ENCODE measurements at places on chromosomes 1 and 21.

GRCh38 chr1:201906336-201906735, 17.6 kb downstream of the SHISA4 start:
- DNase-seq: no peak

- no peak for DNase-seq
Measured at GRCh38 chr1:220300442-220301121, 28.3 kb upstream of the RAB3GAP2 start.

- DNase-seq: no peak
Measured at GRCh38 chr1:112509660-112510178, 954 bp downstream of the WNT2B start.

DNA sequence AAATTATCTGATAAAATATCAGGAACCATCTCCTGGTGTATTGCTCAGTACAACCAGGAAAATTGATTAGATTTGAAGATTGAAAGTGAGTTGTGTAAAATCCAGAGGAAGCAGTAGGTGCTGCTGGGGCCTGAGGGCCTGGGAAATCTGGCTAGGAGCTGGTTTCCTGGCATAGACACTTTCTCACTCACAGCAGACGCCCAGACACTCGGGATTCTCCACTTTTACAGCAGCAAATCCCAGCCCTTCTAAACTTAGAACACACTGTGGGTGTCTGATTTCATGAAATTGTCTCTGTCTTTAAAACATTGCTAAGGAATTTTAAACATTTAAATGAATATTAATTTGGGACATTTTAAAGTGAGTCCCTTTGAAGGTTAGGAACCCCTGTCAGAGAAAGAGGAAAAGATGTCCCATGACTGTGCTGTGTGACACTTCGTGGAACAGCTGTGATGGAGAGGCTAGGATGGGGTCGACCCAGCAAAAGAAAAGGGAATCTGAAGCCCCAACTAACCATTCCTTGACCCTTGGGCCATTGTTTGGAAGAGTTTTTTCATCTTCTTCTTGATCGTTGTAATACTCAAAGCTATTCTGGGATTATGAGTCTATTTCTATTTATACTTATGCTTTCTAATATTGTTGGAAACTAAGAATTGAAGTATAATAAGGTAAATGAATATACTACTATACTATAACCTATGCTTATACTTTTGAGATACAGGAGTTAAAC, 49.0 kb upstream of the VAMP3 start:
- DNase-seq: no peak

DNA sequence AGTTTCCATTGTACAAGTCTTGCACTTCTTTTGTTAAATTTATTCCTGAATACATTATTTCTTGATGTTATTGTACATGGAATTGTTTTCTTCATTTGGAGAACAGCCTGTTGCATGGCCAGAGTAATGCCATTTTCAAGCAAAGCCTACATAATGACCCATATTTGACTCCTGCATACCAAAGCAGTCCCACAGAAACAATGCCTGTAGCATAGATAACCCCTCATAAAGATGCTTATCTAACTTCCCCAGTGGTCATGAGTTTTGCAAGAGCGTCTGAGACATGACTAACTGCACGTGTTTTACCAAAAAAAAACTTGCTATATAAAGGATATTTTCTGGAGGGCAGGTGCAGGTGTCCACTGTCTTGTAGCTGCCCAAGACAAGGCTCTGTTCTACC, 30.3 kb upstream of the RLF start:
- DNase-seq: no peak

DNA sequence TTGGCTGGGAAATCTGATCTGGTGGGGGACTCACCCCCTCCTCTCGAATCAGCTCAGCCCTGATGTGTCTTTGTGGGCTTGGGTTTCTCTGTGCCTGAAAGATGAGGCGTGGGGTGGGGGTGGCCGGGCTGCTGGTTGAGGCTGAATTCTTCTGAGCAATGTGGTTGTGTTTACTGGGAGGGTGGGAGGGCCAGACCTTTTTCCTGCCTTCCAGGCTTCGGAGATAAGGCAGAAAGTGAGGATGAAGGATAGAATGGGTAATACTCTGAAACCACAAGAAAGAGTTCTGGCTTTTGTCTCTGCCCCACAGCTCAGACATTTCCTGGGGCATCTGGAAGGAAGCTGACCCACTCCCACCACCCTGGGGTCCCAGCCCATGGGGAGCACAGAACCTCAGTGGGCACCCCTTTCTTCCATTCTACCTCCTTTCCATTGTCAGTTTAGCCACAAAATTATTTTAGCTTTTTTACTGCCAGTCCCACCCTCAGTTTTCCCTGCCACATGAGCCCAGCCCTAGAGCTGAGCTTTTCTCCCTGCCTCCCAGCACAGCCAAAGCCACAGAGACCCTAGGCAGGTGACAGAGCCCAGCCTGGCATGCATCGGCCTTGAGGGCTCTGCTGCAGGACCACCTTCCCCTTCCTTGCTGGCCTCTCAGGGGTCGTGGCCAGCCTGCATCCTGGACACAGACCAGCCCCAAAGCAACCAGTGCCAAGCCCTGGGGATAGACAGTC, 11.2 kb downstream of the ALX3 start:
- no peak for DNase-seq

DNA sequence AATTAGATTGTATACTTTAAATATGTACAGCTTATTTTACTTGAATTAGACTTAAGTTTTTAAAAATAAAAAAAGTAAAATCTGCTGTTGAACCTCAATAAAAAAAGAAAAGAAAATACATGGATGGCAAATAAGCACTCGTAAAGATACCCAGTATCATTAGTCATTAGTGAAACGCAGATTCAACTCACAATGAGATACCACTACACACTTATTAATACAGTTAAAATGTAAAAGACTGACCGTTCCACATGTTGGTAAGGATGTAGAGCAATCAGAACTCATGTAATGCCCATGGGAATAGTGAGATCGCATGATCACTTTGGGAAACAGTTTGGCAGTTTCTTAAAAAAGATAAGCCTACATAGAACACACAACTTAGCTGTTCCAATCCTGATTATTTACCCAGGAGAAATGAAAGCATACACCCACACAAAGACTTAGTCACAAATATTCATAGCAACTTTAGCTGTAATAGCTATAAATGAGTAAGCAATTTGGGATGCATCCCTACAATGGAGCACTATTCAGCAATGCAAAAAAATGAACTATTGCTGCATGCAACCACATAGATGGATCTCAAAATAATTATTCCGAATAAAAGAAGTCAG, 7.3 kb downstream of the SH2D1B start:
- no peak for DNase-seq

DNA sequence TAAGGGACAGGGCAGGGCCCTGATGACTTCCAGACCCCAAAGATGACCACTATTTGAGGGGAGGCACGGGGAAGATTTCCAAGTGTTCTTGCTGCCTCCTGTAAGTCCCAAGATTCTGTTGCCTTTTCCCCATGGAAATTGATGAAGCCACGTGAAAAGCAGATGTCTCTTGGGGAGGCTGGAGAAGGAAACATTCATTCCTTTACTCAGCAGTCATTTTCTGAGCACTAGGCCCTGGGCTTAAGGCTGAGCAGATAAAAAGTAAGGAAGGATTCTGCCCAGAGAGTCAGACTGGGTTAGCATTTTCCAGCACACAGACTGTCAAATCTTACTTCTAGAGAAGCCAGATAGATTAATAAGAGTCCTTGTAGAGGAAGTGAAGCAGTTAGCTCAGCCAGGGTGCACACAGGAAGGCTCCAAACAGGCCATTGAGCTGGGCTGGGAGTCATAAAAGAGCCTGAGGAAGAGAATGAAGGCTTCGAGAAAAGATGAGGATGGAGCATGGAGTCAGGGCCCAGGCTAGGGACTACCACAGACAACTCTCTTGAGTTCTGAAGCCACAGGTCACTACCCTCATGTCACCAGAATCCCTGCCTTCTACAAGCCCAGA, 10.1 kb downstream of the EXTL1 start:
- DNase-seq: no peak

GRCh38 chr1:154463512-154463990, 38.5 kb upstream of the TDRD10 start:
- no peak for DNase-seq

DNA sequence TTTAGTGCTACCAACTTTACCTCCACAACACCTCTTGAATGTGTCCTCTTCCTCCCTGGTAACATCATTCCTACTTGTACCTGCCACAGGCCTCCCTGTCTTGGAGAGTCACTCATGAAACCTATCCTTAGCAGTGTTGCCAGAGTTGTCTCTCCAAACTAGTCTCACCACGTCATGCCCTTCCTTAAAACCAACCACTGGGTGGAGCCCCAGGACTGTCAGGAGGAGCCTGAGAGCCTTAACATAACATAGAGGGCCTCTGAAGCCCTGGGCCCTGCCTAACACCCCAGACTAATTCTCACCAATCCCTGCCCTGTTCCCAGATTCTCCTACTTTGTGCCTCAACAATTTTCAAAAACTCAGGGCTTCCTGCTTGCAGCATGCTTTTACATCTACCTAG, 65.3 kb downstream of the ZNF697 start:
- no peak for DNase-seq

DNA sequence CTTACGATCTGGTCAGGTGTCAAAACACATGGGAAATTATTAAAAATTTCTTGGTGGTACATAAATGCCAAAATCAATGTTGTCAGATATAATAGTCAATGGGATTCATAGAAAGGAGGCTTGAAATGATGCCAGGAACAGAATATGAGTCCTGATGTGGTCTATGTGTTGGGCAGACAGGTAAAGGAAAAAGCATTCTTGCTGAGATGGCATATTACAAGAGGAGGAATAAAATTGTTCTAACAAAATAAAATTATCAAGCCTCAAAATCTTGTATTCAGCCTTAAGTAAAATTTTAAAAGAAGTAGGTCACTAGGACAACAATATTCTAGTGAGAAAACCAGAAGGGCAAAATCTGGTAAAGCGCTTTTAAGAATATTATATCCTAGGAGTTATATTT, 30.9 kb upstream of the EDEM3 start:
- DNase-seq: no peak

DNA sequence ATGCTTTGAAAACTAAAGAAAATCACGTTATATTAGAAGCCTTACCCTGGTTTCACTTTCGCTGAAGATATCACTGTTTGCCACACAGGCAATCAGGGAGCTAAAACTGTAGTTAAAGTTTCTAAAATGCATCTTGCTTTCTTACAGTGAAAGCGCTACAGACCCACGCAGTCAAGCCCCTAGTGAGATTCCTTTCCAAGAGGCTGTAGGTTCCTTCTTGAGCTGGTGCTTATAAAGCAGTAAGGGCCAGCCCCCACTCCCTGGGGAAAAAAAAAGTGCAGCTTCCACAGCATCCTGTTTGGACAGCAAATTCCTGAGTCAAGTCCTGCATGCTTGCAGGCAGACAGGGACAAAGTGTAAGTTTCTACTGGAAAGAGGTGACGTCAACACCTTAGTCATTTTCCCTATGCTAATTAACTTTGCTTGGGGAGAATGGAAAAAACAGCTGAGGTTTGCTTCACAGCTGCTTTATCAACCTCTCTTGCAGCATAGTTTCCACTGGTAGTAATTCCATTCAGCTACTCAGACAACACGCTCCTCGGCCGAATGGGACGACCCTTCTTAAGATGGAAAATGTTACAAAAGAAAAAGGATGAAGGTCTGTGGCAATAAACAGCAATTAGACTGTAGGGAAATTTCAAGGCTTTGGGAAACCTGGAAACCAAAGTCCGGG, 14.7 kb upstream of the KCNE1 start:
- DNase-seq: no peak

DNA sequence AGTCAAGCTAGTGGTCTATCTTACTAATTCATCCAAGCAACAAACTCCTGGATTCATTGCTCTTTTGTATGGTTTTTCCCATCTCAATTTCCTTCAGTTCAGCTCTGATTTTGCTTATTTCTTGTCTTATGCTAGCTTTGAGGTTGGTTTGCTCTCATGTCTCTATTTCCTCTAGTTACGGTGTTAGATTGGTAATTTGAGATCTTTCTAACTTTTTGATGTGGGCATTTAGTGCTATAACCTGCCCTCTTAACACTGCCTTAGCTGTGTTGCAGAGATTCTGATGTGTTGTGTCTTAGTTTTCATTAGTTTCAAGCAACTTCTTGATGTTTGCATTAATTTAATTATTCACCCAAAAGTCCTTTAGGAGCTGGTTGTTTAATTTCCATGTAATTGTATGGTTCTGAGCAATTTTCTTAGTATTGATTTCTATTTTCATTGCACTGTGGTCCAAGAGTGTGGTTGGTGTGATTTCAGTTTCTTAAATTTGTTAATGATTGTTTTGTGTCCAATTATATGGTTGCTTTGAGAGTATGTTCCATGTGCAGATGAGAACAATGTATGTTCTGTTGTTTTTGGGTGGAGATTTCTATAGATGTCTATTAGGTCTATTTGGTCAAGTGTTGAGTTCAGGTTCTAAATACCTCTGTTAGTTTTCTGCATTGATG, 154.6 kb downstream of the PLPPR5 start:
- no peak for DNase-seq

GRCh38 chr1:236768601-236769000, 26.5 kb upstream of the MTR start:
- no peak for DNase-seq

DNA sequence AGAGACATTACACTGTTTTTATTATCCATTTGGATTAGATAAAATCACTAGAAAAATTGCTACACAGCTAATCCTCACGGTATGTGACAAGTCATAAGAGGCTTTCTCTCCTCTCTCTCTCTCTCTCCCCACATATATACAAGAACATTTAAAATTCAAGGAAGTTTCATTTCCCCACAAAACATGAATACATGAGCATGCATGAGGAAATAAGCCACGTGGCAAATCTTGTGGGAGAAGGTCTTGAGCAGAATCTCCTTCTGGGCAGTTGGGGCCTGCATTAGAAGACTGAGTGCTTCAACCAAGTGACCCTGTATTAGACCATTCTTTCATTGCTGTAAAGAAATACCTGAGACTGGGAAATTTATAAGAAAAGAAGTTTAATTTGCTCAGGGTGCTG, 1313.1 kb downstream of the MRPL39 start:
- no peak for DNase-seq

GRCh38 chr1:167668108-167668507, 38.1 kb downstream of the RCSD1 start:
- no peak for DNase-seq

- DNase-seq: no peak
Measured at GRCh38 chr1:14954210-14954609, 199.3 kb upstream of the TMEM51 start.

DNA sequence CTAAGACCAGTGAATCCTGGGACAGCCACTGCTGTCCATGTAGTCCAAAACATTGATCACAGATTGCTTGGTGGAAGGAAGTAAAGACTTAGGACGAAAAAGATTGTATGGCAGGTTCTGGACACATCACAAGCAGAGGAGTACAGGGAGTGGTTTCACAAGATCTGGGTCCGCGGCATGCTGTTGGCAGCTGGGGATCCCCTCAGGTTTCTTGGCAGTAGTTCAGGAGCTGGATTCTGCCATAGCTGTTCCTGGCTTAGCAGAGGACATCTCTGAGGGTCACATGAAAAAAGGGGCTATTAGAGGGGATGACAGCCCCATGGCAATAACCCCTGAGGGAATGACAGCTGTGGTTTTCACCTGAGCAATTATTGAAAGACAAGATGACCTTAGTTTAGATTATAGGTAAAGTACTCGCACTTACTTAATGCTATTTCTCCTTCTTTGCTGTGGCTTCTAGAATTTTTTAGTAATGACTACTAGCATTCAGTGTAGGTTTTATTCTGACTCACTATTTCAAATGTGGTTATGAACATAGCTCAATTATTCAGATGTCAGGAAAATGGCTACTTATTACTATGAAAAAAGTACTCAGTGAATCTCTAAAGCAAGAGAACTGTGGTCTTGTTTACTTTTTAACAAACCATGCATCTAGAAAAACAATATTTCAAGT, 8.2 kb downstream of the KRTAP27-1 start:
- DNase-seq: no peak

- no peak for DNase-seq
Measured at GRCh38 chr1:18919197-18919905, 17.0 kb upstream of the ALDH4A1 start.

GRCh38 chr1:23619299-23620188, 60.2 kb upstream of the ID3 start:
- peak; percentile 50 for DNase-seq
